ENCODE measurements at places on chromosomes 5 and 9.

GRCh38 chr5:67033880-67034651, 162.5 kb downstream of the CD180 start:
- no peak for DNase-seq

- no peak for DNase-seq
These were observed 388.3 kb downstream of the PLK2 start for GRCh38 chr5:58071566-58071965.

GRCh38 chr9:1353291-1353690, 303.1 kb downstream of the DMRT2 start:
- DNase-seq, result no peak

DNA sequence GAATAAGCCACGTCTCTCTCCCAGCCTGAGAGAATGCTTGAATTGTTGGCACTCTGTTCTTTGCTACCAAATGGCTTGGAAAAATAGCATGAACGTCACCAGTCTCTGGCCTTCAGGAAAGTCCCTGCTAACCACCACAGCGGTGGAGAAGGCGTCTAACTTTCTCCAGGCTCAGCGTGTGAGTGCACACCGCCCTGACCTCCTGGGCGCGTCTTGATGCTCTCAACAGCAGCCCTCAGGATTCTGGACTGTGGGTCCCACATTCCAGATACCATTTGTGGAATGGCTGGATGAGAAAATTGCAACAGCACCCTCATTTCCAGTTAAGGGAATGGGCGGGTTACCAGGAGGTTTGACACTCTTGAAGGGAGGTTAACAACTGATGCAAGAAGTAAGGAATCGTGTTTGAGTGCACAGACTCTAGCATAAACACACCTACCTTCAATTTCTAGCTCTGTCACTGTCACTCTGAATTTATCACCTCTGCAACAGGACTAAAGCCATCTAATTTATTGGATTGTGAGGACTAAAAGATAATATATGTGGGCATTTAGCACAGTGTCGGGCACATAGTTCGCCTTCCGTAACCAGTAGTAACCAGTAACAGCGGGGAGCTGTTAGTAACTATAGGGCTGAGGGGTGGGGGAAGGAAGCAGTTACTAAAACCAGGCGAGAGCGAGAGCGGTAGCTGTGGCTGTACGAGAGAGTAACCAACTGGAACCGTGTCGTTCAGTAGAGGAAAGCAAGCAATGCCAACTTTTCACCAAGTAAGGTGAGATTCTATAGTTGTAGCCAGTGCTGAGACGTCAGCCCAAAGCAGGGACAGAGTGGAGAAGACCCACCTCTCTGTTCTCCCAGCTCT, 807 bp upstream of the PLGRKT start:
- no peak for DNase-seq

DNA sequence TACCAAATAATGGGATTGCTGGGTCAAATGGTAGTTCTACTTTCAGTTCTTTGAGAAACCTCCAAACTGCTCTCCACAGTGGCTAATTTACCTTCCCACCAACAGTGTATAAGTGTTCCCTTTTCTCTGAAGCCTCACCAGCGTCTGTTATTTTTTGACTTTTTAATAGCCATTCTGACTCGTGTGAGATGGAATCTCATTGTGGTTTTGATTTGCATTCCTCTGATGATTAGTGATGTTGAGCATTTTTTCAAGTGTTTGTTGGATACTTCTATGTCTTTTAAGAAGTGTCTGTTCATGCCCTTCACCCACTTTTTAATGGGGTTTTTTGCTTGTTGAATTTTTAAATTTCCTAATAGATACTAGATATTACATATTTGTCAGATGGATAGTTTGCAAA, 28.4 kb upstream of the SUSD1 start:
- no peak for DNase-seq

DNA sequence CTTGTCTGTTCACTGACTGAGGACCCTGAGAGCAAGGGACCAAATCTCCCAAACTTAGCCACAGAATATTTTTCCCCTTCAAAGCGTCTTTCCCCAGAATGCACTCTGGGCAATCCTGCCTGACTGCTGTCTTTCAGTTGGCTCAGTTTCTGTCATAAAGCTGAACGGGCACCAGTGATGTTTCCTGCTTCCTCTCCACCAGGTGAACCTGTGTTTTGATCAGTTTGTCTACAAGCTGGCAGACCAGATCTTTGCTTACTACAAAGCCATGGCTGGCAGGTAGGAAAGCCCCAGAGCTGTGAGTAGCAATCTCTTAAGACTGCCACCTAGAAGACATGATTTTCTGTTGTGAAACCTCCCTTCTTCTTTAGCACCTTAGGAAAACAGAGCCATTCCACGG, 61.8 kb downstream of the CYFIP2 start:
- DNase-seq, result no peak

GRCh38 chr5:127650649-127651048, 1.8 kb downstream of the CTXN3 start:
- DNase-seq, result no peak

DNA sequence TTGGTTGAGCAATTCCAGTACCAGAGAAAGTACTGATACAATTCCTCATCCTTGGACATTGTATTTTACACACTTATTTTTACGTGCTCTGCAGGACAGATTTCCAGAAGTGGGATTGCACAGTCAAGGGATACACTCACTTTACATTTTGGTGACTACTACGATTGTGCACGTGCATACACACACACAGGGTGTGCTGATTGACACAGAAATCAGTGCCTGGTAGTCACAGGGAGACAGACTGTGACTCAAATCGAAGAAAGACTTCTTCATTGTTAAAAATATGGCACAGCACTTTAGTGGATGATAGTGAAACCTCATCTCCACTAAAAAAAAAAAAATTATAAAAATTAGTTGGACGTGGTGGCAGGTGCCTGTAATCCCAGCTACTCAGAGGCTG, 1.5 kb downstream of the GARIN3 start:
- DNase-seq, result no peak

GRCh38 chr5:32311404-32312196, 1.1 kb downstream of the MTMR12 start:
- peak; percentile 36 for DNase-seq

- no peak for DNase-seq
These were observed 4.7 kb upstream of the ANKRD33B start for GRCh38 chr5:10559151-10559550.

GRCh38 chr9:80028501-80028900, 456.7 kb downstream of the TLE4 start:
- no peak for DNase-seq

DNA sequence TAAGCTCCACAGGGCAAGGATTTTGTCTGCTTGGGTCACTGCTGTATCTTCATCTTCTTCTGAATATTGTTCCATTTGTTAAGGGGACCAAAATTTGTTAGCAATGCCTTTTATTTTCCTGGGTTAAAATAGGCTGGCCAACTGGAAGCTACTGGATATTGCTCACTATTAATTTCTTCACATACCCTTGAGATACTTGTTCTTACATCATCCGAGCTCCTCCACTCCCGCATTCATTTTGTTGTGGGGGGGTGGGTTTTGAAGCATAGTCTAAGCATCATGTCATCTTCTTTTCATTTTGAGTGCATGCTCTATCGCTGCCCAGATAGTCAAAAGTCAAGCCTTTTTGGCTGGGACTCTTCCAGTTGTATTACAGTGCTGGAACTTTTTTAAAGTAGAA, 42.5 kb upstream of the PIK3R1 start:
- no peak for DNase-seq

GRCh38 chr9:72925891-72926290, 27.0 kb downstream of the ALDH1A1 start:
- no peak for DNase-seq

DNA sequence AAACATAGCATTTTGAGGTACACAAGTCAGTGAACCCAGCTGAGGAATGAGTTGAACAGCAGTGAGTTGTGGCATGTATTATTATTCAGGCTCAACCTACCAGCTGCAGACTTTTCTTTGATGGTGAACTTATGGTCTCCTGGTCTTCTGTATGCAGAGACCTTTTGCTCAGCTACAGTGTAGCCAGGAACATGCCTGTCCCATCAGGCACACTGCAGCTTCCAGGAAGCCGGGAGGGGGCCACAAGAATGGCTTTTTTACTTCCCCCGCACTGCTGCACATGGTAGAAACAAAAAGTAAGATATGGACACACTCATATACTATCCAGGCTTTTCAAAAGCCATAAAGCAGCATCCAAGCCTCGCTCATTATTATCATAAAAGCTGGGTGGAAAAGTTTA, 65.3 kb upstream of the PLPP1 start:
- no peak for DNase-seq

GRCh38 chr9:85515021-85515420, 226.7 kb downstream of the AGTPBP1 start:
- DNase-seq, result no peak

GRCh38 chr5:181173027-181173419, 25.6 kb downstream of the OR2V2 start:
- no peak for DNase-seq

- no peak for DNase-seq
These were observed 8.0 kb downstream of the NR5A1 start for GRCh38 chr9:124499216-124499615.

GRCh38 chr5:176887252-176887849, 11.8 kb downstream of the HK3 start:
- no peak for DNase-seq

DNA sequence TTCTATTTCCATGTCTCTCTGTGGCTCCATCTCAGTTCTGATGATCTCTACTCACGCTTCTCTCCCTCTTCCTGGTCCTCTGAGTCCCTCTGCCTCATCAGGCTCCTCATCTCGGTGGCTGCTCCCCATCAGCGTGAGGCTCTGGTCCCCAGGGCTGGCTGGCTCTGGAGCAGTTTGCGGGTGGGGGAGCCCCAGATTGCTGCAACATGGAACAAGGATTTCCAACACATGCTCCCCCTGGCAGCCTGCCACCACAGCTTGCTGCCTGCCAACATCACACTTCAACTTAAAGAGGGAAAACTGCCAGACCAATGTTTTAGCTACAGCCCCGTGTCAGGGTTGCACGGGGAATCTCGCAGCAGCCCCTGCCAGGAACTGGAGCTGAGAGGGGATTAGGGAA, 77.2 kb upstream of the NEK6 start:
- DNase-seq, result peak; percentile 32

- DNase-seq, result no peak
These were observed 122.6 kb upstream of the KLF4 start for GRCh38 chr9:107612136-107612535.

- no peak for DNase-seq
These were observed 145.1 kb downstream of the IRX1 start for GRCh38 chr5:3740546-3741373.

- no peak for DNase-seq
These were observed 184.4 kb downstream of the HSD17B3 start for GRCh38 chr9:96117398-96118080.

- no peak for DNase-seq
These were observed 23.1 kb downstream of the GALNT10 start for GRCh38 chr5:154213592-154213991.

DNA sequence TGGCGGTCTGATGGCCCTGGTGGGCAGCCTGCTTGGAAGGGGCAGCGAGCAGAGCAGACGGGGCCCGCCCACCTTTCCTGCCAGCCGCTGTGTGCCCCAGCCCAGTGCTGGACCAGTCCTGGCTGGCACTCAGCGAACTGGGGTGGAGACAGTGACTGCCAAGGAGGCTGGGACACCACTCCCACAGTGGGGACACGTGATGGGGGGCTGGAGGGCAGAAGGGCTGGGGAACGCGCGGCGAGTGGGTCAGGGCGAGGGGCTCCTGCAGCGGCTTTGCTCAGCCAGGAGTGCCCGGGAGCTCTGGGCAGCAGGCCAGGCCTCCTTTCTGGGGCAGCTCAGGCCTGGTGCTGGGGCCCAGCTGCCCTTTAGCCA, 19.5 kb downstream of the NCS1 start:
- DNase-seq, result no peak

- no peak for DNase-seq
These were observed 333.6 kb downstream of the CSNK1G3 start for GRCh38 chr5:123845356-123846100.

GRCh38 chr5:119274767-119275130, 81.1 kb upstream of the TNFAIP8 start:
- peak; percentile 35 for DNase-seq

GRCh38 chr9:114991861-114992260, 61.5 kb upstream of the TNFSF8 start:
- DNase-seq, result no peak

GRCh38 chr9:35533398-35533797, 43.5 kb downstream of the RUSC2 start:
- DNase-seq, result no peak

- no peak for DNase-seq
These were observed 2031.7 kb downstream of the EFNA5 start for GRCh38 chr5:105639068-105639467.

DNA sequence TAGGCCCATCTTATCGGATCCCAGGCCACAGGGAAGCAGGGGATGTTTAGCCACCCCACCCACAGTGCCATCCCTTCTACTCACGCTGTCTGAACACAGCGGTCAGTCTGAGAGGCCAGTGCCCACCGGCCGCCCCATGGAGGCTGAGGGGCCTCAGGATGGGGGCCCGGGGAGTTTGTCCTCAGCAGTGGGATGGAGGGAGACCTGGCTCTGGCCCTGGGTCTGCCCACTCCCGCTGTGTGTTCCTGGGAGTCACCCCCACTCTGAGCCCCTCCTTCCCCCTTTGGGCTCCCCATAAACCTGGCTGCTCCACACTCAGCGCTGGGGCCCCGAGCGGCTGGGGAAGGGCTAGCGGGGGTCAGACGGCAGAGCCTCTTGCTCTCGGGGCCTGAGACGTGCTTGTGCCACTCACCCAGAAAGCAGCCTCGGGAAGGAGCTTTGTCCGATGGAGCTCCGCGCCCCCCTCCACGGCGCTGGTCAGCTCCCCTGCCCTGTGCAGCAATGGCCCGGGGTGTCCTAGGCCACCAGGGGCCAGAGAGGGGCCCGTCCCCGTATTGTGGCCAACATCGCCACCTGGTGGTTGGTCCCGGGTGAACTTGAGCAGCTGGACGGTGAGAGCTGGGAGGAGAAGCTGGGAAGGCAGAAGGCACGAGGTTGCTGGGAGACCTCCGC, 10.9 kb upstream of the LAMC3 start:
- peak; percentile 72 for DNase-seq

DNA sequence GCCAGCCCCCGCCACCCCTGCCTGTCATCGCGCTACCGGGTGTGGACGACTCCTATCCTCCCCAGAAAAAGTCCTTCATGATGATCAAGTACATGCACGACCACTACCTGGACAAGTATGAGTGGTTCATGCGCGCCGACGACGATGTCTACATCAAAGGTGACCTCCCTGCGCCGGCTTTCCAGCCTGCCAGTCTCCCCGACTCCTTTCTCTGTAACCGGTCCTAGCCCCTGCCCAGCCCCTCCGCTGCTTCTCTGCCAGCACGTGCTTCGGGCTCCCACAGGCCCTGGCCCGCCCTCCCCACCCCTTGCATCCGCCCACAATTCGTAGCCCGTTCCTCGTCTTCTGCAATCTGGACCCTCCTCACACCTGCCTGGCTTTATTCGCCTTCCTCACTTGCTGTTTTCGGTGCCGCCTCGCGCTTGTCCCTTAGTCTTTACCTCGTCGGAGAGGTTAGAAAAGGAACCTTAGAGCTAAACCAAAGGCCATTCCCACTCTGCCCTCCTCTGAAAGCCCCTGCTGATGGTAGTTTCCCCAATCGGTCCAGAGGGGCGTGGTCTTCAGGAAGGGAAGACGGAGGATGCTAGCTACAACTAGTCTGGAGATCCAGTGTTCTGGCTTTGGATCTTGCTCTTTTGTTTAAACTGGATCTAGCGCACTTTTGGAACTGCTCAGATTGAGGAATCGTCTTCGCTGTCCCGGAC, 1.4 kb downstream of the CHSY3 start:
- no peak for DNase-seq
